ENCODE measurements at places on chromosomes 2 and 18. TPM values are rescaled to one million over a fixed set of nuclear protein-coding genes. Genes with fewer than 3 reads are reported as not detected.

- no peak for DNase-seq
Measured at GRCh38 chr2:224528171-224528570, 57.0 kb downstream of the CUL3 start.

DNA sequence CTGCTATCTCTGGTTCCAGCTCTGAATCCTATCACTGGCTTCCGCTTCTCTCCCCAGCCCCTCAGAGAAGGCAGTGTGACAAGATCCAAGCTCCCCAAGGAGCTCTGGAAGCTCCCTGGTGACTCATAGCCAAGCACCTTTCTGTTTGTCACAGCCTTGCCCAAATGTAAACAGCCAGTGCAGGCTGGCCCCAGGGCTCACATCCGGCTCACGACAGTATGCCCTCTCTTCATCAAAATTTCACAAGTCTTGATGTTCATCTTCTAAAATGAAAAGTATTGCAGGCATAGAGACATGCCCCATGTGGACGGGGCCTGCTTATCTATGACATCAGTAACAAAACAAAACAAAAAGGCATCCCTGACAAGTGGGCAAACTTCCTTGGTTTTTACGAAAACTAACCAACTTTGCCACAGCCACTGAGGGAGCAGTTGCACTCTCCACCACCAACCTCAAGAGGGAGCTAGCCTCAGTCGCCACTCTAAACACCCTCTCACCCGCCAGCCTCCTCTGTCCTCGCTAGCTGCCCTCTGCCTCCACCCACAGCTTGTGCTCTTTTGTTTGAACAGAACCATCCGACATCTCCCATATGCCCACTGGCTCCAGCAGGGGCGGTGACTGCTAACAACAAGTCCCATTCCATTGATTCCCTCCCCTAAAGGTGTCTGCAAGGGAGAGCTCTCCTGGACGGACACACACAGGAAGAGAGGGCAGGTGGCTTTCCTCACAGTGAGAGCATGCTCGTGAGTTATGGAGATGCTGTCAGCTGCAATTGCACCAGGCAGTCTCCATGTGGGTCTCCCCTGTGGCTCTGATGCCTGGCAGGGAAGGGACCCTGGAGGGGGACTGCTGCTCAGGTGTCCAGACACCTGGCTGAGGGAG is 71.0 kb upstream of the DAPL1 start:
- no peak for DNase-seq

DNA sequence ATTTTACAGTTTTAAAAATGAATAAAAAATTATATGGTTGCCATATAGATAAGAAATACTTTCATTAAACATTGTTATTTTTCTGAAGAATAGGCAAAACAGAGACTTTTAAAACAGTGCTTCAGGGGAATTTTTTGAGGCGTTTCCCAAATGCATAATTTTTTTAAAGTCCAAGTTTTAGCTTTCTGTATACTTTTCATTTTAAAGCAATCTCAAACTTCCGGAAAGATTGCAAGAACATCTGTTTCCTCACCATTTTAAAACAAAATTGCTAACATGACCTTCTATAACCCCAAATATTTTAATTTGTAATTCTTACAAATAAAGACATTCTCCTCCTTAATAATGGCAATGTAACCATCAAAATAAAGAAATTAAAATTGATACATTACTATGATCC is 15.1 kb upstream of the MBD2 start:
- no peak for DNase-seq

GRCh38 chr2:160666154-160667060 is 172.8 kb upstream of the RBMS1 start:
- no peak for DNase-seq

- DNase-seq, result no peak
Measured at GRCh38 chr2:222762342-222762741, 90.9 kb downstream of the MOGAT1 start.

GRCh38 chr2:6723865-6724604 is 141.7 kb downstream of the CMPK2 start:
- DNase-seq, result no peak

DNA sequence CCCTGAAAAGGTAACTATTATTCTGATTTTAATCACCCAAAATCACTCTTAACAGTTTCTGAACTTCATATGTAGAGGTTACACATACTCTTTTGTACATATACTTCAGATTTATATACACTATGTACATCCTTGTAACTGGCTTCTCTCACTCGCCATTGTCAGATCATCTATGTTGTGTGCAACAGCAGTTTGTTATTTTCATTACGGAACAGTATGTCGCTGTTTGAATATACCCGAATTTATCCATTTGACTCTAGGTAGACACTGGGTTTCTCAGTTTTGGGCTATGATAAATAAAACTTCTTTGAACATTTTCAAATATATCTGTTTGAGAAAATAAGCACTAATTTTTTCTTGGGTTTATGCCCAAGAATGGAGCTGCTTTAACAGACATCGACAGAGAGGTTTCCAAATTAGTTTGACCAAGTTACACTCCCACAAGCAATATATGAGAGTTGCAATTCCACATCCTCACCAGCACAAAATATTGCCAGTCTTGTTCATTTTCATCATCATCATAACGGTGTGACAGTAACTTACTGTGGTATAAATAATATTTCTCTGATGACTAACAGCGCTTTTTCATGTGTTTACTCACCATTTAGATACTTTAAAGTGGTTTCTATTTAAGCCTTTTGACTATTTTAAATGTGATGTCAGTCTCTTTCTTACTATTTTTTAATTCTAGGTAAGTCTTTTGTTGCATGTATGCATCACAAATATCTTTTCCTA is 80.9 kb downstream of the SMC6 start:
- no peak for DNase-seq

GRCh38 chr18:40056079-40056692 is 1898.8 kb upstream of the PIK3C3 start:
- no peak for DNase-seq

- no peak for DNase-seq
Measured at GRCh38 chr2:85445316-85446295, 27.1 kb downstream of the SH2D6 start.

DNA sequence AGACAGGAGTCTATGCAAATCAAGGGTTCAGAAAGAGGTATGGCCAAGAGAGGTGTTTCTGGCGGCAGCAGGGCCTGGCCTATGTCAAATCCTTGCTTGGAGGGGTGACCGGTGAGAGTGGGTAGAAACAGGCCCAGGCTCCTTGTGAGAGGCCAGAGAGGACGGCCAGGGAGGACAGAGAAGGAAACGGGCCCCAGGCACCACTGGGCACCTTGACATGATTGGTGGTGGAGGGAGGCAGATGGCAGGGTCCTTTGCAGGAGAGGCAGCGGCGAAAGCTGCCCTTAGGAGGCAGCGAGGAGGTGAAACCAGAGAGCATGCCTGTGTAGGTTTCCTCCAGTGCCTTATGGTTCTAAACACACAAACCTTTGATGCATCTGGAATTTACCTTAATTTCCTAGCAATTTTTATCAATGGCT is 6.2 kb downstream of the RAMP1 start:
- DNase-seq, result no peak

- no peak for DNase-seq
Measured at GRCh38 chr2:44310287-44310686, 35.0 kb downstream of the SLC3A1 start.

DNA sequence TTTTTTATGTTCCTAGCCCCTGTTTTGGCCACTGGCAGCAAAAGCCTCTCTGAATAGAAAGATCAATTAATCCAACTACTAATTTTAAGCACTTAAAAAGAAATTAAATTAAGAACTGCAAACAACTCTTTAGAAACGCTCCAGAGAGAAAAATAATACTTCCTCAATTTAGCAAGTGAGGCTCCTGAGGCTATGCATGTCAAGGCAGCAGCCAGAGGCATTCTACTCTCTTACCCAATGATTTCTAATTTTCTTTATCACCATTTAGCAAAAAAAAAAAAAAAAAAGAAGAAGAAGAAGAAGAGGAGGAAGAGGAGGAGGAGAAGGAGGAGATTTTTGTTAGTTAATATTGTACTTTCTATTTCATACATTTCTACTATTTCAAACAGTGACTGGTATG is 68.5 kb downstream of the TMEM237 start:
- no peak for DNase-seq

DNA sequence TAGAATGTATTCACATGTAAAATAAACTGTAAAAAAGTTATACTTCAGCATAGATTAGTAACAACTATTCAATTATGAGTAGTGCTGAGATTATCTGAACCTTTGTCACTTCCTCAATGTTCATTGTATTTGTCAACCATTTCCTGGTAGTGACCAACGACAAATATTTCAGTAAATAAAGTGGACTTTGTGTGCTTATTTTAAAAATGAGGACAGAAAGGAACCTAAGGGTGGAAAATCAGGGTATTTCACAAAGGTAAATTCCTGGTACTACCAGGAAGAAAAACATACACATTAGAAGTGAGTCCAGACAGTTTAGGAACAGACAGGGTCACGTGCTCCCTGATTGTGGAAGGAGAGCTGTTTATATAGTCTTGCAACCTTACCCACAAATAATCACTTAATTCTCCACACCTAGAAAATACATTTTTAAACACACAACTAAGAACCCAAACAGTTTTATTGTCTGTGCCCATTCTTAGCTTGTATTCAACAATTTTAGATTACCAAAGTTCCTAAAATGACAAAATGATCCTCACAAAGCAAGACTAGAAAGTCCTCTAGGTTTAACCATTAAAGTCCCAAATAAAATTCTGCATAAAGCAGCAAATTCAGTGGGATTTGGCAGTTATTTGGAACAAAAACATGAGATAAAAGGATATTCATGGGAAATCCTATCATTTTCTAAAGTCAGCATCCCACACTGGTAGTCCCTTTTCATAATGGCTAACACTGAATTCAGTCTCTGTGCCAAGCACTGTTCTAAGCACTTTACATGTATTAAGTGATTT is 28.2 kb downstream of the PELI1 start:
- DNase-seq, result no peak

Gene PRSS56
- not detected for total RNA-seq

Gene GPBAR1
- 1.6 TPM for total RNA-seq

Gene EPHA4
- 32.1 TPM for total RNA-seq
